ENCODE measurements at places on chromosomes 13 and 19. TPM values are rescaled to one million over a fixed set of nuclear protein-coding genes. Genes with fewer than 3 reads are reported as not detected.

GPR32 gene
- not detected for total RNA-seq

ZIK1 gene
- 6.1 TPM for total RNA-seq

CRX gene
- not detected for total RNA-seq

SCAF1 gene
- total RNA-seq = 26.5 TPM

CCDC8 gene
- total RNA-seq = 0.56 TPM

OR4F17 gene
- total RNA-seq = not detected

CEACAM6 gene
- not detected for total RNA-seq

CYP2S1 gene
- 0.88 TPM for total RNA-seq

C19orf73 gene
- 1.4 TPM for total RNA-seq

ATP12A gene
- not detected for total RNA-seq

GPR12 gene
- total RNA-seq = not detected

SPTBN4 gene
- total RNA-seq = 0.05 TPM

ZNF57 gene
- 6.3 TPM for total RNA-seq

SERPINE3 gene
- total RNA-seq = 0.09 TPM

SIRT6 gene
- 23.1 TPM for total RNA-seq
